Naive B cell (primary cell): ENCODE measurements at places on chromosomes 3 and 15.
A peak's percentile ranks its signal among the peaks of the same experiment; 100 is the strongest.

- no peaks in the 10 kb centered on the region for H3K27me3 ChIP-seq
- H3K27ac ChIP-seq, result no peak overlapping the region
- no peak for DNase-seq
These were observed 23.6 kb upstream of the KCNH8 start for GRCh38 chr3:19124752-19125151.

DNA sequence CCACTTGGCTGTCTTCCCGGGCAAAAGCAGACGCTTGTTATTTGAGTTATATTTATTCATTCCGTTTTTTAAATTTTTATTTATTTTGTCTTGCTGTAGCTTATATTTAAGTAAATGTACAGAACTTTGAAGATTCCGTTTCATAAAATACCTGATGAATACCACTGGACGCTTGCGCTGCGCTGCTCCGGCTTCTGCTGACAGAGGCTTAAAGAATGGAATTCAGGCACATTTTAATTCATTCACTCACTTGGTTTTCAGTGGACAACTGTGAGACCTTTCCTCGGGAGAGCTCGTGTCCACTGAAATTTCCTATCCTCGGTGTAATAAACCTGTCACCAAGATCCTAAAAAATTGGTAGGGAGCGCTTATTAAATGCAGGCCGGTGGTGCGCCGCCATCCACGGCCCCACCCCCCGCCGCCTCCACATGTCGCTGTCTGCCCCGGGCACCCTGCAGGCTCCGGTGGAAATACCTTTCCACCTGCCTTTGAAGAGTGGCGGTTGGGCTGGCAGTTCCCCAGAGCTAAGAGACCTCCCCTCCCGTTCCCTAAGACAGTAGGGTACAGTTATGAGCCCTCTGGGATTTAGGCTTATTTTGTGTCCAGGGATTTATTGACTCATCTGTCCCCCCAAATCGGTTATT lies 62.5 kb upstream of the UBE2E1 start:
- peaks cover 2% of the 10 kb centered on the region for H3K4me1 ChIP-seq

DNA sequence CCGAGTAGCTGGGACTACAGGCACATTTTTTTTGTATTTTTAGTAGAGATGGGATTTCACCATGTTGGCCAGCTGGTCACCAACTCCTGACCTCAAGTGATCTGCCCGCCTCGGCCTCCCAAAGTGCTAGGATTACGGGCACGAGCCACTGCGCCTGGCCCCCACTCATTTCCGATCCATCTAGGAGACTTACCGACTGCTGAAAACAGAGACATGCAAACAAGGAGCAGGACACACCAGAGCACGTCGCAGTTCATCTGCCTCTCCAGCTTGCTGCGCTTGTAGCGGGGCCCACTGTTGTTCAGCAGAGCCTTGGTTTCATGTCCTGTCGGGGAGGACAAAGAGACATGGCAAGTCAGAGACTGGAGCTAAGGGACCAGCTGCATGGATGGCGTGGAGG lies 137.4 kb downstream of the ATP10A start:
- H3K36me3 ChIP-seq, result no peaks in the 10 kb centered on the region
- no peaks in the 10 kb centered on the region for H3K4me1 ChIP-seq
- H3K27ac ChIP-seq, result no peak overlapping the region
- no peak for DNase-seq

DNA sequence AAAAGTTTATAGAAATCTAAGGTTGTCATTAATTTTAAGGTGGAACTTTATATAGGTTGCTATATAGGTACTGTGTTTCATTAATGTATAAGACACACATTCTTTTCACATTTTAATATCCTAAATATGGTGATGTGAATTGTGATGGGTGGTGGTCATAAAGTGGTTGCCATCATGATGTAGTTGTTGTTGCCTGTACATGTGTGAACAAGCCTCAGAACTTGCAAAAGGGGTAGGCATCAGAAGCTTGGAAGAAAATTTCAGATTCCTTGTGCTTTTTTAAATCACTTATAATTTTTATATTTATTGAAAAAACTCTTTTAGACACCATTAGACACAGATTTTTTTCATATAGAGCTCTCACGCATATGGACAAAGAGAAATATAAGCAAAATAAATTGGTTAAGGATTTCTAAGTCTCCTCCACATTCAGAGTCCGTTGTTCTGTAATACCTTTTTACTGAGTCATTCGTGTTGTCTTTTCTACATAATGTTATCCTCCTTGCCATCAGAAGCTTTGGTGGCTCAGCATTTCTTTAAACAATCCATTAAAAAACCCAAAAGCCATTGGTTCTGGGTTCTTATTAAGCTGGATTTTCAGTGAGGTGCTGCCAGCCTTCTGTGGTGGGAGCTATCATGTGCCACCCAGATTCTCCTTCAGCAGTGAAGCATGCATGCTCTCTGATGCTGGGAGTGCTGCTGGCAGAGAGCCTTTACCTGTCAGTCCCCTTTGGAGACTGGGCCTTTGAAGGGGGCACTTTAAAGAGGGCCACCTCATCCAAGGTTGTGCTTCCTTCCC lies 140.4 kb upstream of the GALNT15 start:
- no peak overlapping the region for H3K4me3 ChIP-seq
- no peaks in the 10 kb centered on the region for H3K36me3 ChIP-seq
- H3K4me1 ChIP-seq, result no peaks in the 10 kb centered on the region

GRCh38 chr3:178646186-178646862 lies 110.1 kb downstream of the KCNMB2 start:
- no peak for DNase-seq
- no peaks in the 10 kb centered on the region for H3K27me3 ChIP-seq
- no peaks in the 10 kb centered on the region for H3K36me3 ChIP-seq
- H3K4me1 ChIP-seq, result no peaks in the 10 kb centered on the region
- H3K27ac ChIP-seq, result no peak overlapping the region
- H3K4me3 ChIP-seq, result no peak overlapping the region

DNA sequence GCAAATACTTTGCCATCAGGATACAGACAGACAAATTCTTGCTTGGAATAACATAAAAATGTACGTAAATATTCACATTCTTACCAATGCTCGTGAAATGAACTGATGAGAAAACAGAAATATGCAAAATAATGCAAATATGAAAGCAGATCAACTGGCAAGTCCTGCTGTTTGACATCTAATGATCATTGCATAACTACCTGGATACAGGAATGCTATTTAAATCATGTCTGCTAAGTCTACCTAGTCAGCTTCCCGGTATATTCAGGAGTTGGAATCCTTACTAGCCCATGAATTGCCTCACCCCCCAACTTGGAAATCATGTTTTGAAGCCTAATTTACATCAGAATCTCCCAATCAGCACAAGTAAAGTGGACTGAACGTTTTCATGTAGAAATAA lies 230.6 kb downstream of the CHL1 start:
- DNase-seq, result no peak
- no peaks in the 10 kb centered on the region for H3K4me1 ChIP-seq
- H3K27ac ChIP-seq, result no peak overlapping the region
- H3K27me3 ChIP-seq, result no peaks in the 10 kb centered on the region
- H3K4me3 ChIP-seq, result no peak overlapping the region

- no peaks in the 10 kb centered on the region for H3K36me3 ChIP-seq
- peak; percentile 40 for DNase-seq
- H3K4me3 ChIP-seq, result peak overlapping the region; percentile 94
- no peaks in the 10 kb centered on the region for H3K27me3 ChIP-seq
These were observed 30.6 kb upstream of the ZSCAN2 start for GRCh38 chr15:84570164-84570735.

DNA sequence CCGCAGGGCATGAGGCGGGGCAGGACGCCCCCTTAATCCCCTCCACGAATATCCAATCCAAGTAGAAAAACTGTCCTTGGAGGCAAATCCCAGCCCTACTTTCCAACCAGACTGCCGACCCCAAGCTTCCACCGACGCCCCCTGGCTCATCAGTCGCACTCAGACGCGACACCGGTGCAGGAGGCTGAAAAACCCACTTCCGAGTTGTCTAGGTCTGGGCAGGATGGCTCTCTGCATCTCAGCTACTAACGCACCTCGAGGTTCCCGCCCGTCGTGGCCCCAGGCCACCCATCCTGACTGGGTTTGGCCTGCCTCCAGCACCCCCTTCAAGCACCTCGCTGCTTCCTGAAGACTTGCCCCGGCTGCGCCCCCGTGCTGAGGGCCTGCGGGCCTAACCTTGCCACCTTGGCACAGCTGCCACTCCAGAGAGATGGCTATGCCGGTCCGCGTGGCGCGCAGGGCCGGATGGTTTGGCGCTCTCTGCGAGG lies 15.5 kb downstream of the RGMA start:
- H3K27me3 ChIP-seq, result peaks cover 81% of the 10 kb centered on the region
- peak overlapping the region; percentile 86 for H3K4me3 ChIP-seq
- no peak for DNase-seq
- H3K27ac ChIP-seq, result no peak overlapping the region
- H3K36me3 ChIP-seq, result peaks cover 7% of the 10 kb centered on the region

- no peak for DNase-seq
- H3K27me3 ChIP-seq, result peaks cover 1% of the 10 kb centered on the region
- H3K4me3 ChIP-seq, result no peak overlapping the region
- H3K4me1 ChIP-seq, result no peaks in the 10 kb centered on the region
- no peaks in the 10 kb centered on the region for H3K36me3 ChIP-seq
These were observed 90.5 kb downstream of the CHRNA7 start for GRCh38 chr15:32120577-32121383.

DNA sequence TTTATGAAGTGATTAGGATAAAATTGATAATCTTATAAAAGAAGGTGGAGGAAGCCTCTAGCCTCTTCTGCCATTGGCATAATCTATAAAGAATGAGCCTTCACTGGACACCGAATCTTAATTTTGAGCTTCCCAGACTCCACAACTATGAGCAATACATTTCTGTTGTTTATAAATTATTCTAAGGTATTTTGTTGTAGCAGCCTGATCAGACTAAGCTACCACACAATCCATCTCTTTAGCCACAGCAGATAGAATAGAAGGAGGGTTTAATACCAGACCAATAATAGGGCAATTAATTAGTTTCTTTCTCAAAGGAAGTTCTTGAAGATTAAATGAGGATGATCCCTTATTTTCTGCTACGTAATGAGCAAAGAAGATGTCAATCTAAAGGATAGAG lies 33.3 kb downstream of the SUCNR1 start:
- H3K4me3 ChIP-seq, result no peak overlapping the region
- no peak overlapping the region for H3K27ac ChIP-seq
- no peaks in the 10 kb centered on the region for H3K36me3 ChIP-seq

- H3K27me3 ChIP-seq, result peaks cover 21% of the 10 kb centered on the region
- no peaks in the 10 kb centered on the region for H3K36me3 ChIP-seq
- peak; percentile 31 for DNase-seq
- no peak overlapping the region for H3K4me3 ChIP-seq
- H3K4me1 ChIP-seq, result peaks cover 11% of the 10 kb centered on the region
These were observed 116.4 kb downstream of the GREM1 start for GRCh38 chr15:32834156-32834555.

DNA sequence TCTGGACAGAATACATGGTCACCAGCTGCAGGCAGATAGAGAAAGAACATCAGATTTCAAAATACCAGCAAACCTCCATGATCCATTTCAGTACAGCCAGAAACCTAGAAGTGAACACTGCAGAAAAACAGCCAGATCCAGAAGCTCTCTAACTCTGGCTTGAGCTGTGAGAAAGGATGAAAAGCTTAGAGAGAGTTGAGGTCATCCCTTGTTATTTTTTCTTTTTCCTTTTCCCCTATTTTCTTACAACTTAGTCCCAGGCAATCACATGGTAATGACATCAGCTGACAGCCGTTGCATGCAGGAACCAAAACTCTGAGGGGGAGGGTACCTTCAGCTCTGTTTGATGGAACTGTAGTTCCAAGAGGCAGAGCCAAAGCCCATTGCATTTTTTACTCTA lies 113.2 kb downstream of the TCF12 start:
- peak overlapping the region; percentile 1 for H3K27ac ChIP-seq
- H3K4me1 ChIP-seq, result peaks cover 49% of the 10 kb centered on the region
- H3K36me3 ChIP-seq, result no peaks in the 10 kb centered on the region
- H3K27me3 ChIP-seq, result no peaks in the 10 kb centered on the region

- H3K36me3 ChIP-seq, result peaks cover 10% of the 10 kb centered on the region
- H3K27ac ChIP-seq, result no peak overlapping the region
- H3K4me1 ChIP-seq, result peaks cover 2% of the 10 kb centered on the region
These were observed 12.5 kb downstream of the SSR3 start for GRCh38 chr3:156542101-156543042.

- H3K4me1 ChIP-seq, result no peaks in the 10 kb centered on the region
- peak overlapping the region; percentile 80 for H3K4me3 ChIP-seq
- H3K27ac ChIP-seq, result no peak overlapping the region
- DNase-seq, result peak; percentile 27
- no peaks in the 10 kb centered on the region for H3K36me3 ChIP-seq
- H3K27me3 ChIP-seq, result peaks cover 24% of the 10 kb centered on the region
These were observed 489 bp downstream of the CSPG5 start for GRCh38 chr3:47578119-47578632.

- H3K27me3 ChIP-seq, result no peaks in the 10 kb centered on the region
- no peak overlapping the region for H3K27ac ChIP-seq
- no peak overlapping the region for H3K4me3 ChIP-seq
- DNase-seq, result no peak
- no peaks in the 10 kb centered on the region for H3K36me3 ChIP-seq
- no peaks in the 10 kb centered on the region for H3K4me1 ChIP-seq
These were observed 289.9 kb upstream of the RASGRP1 start for GRCh38 chr15:38854506-38854905.

DNA sequence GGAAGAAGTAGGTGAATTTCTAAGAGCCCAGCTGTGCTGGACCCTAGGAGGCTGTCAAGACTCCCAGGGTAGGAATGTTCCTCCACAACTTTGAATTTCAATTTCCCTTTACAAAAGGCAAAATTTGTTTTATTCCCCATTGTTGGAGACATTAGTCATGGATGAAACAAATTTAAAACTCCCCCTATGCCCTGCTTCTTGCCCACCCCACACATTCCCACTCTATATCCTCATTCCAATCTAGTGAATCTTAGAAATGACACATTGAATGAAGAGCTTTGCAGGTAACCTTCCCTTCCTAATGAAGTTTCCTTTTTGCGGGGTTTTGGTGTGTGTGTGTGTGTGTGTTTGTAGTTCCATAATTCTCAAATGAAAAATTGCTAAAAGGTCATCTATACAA lies 72.6 kb downstream of the CCNL1 start:
- DNase-seq, result no peak
- H3K36me3 ChIP-seq, result no peaks in the 10 kb centered on the region
- peaks cover 20% of the 10 kb centered on the region for H3K4me1 ChIP-seq
- H3K27ac ChIP-seq, result no peak overlapping the region
- no peak overlapping the region for H3K4me3 ChIP-seq
- no peaks in the 10 kb centered on the region for H3K27me3 ChIP-seq

DNA sequence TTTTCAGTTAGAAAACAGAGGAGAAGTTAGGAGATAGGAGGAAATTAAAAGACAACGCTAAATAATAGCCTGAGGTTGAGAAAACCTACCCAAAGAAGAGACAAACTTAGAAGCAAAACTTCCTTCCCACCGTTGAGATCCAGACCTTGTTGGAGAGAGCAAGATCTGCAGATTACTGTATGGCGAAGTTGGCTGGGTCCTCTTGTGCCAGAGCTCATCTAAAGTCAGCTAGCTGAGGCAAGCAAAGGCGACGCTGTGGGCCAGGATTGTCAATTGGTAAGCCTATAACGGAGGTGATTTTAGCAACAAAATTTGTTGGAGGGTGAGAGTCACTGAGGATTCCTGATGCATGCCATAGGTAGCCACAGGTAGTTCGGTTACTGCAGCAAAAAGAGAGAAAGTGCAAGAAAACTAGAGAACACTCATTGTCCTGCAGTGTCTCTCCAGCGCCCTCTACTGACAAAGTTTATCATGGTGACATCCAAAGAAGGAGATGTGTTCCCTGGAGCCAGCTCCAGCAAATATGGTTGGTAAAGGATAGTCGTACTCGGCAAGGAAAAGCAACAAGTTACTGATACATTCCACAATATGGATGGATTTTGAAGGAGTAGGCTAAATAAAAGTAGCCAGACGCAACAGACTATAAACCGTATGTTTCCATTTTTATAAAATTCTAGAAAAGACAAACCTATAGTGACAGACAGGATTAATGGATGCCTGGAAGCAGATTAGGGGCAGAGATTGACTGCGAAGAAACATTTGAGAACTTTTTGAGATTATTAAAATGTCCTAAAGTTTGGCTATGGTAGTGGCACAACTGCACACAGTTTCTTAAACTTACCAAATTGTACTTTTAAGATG lies 9.8 kb upstream of the OR5K4 start:
- H3K27ac ChIP-seq, result no peak overlapping the region
- no peaks in the 10 kb centered on the region for H3K27me3 ChIP-seq
- no peaks in the 10 kb centered on the region for H3K4me1 ChIP-seq
- H3K4me3 ChIP-seq, result no peak overlapping the region
